Suppressor macrophage (primary cell): ENCODE measurements at places on chromosomes 7 and 10.

- DNase-seq = no peak
Observed at GRCh38 chr10:17351506-17351905, 102.9 kb downstream of the ST8SIA6 start.

GRCh38 chr10:48253970-48254657, 20.4 kb downstream of the FRMPD2 start:
- DNase-seq = no peak

GRCh38 chr10:118472415-118473304, 122.8 kb downstream of the PRLHR start:
- DNase-seq = no peak

DNA sequence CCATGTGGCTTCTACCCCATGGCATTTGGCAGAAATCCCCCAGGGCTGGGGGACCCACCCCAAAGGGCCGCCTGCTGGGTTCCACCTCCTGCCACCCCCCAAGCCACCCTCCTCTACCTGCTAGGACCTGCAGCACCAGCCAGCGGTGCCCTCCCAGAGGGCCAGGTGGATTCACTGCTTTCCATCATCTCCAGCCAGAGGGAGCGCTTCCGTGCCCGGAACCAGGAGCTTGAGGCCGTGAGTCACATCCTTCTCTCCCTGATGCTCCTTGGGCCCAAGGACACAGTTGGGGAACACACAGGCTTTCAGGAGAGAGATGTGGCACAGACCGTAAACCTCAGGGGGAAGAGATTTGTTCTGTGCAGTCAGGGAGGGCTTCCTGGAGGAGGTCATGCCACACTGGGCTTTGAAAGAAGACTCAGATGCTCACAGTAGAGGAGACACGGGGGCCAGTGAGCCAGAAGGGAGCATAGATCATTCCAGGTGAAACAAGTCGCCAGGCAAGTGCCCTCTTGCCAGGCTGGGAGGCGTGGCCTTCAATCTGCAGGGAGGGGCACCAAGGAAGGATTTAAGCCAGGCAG, 11.5 kb upstream of the SH2B2 start:
- no peak for DNase-seq

DNA sequence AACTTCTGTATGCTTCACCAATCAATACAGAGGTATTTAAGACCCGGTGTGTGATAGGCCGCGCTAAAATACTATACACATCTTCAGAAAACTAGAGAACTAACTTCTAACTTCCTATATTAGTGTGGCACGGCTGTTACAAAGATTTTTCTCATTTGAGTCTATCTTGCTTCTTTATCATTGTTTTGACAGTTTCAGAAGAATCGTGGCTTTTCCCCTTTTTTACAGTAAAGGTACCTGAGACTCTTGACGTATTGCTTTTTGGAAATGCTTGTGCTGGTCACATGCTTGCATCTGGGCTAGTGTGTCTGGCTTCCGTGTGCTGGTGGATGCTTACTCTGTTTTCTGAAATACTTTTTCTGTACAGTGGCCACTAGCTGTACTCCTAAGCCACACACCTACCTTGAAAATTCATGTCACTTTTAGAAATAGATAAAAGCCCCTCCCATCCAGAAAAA, 12.7 kb downstream of the IKZF1 start:
- no peak for DNase-seq

DNA sequence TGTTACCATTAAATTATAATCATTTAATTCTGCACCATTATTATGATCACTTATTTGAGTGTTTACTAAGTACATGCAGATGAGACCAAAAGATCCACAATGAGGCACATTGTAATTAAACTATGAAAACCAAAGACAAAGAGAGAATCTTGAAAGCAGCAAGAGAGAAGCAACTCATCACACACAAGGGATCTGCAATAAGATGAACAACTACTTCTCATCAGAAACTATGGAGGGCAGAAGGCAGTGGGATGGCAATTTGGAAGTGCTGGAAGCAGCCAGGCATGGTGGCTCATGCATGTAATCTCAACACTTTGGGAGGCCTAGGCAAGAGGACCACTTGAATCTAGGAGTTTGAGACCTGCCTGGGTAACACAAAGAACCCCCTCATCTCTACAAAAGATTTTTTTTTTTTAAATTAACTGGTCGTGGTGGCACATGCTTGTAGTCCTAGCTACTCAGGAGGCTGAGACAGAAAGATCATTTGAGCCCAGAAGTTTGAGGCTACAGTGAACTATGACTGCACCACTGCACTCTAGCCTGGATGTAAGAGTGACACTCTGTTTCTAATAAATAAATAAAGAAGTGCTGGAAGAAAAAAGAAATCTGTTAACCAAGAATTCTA, 47.7 kb downstream of the CDK6 start:
- DNase-seq = no peak

- peak; percentile 9 for DNase-seq
Observed at GRCh38 chr10:90920986-90921666, at the start of gene ANKRD1. ANKRD1 (minus strand) TSS chr10:90921087; CDS start chr10:90921027, 60 bp downstream.

GRCh38 chr7:135917721-135918120, 59.4 kb downstream of the MTPN start:
- DNase-seq = peak; percentile 8
